Naive thymus-derived CD8-positive, alpha-beta T cell (primary cell): ENCODE measurements at places on chromosomes 7 and 10. TPM values are rescaled to one million over a fixed set of nuclear protein-coding genes. Genes with fewer than 3 reads are reported as not detected.

Gene SLC13A4
- not detected for total RNA-seq

Gene CHST3
- not detected for total RNA-seq

Gene IL6
- total RNA-seq = not detected

Gene H2BK1
- total RNA-seq = 2.6 TPM

Gene PDE6C
- total RNA-seq = not detected

Gene NPC1L1
- total RNA-seq = 0.16 TPM

Gene PRTFDC1
- 3.1 TPM for total RNA-seq

Gene ABCB4
- total RNA-seq = 2.3 TPM

Gene ZEB1
- total RNA-seq = 65.3 TPM

Gene DPY19L1
- 7.1 TPM for total RNA-seq

Gene SH2D4B
- total RNA-seq = 0.11 TPM

Gene NOS3
- total RNA-seq = 1.7 TPM

Gene CDC14C
- not detected for total RNA-seq

DNA sequence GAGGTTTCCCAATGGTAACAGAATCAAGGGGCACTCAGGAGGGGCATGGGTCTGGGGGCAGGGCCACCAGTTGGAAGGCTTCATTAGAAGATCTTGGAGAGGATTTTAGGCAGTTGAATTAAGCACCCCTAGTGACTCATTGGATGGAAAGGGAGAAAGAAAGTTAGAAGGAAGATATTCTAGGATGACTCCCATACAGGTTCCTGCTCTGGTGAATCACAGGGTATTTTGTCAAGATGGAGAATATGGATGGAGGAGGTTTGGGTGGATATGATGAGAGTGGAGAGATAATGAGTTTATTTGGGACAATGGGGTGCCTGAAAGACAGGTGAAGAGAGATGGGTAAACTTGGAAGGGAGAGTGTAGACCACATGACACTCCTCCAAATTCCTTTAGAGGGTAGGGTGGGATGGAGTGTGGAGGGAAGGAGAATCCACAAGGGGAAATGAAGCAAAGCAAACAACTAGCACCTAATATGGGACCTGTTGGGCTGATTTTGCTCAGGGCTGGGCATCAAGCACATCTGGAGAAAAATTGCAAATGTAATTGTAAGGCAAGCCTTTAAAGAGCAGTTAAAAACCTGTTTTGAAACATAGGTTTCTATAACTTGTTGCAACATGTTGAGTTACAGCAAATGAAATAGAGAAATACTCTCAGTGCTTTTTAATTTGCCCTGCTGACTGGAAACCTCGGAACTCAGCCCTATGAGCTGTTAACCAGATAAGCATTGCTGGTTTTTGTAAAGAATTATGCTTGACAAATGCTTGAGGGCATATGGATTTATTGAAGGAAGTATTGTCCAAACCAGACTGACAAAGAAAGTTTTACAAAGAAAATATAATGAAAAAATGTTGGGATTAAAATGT is 2.9 kb upstream of the ENTPD7 start:
- H3K4me1 ChIP-seq = peaks cover 22% of the 10 kb centered on the region
- H3K27me3 ChIP-seq = peaks cover 5% of the 10 kb centered on the region
- H3K27ac ChIP-seq = no peak overlapping the region
- DNase-seq = no peak
- no peaks in the 10 kb centered on the region for H3K36me3 ChIP-seq

- H3K27me3 ChIP-seq = no peaks in the 10 kb centered on the region
- peak; percentile 36 for DNase-seq
- H3K4me3 ChIP-seq = peak overlapping the region; percentile 28
- no peaks in the 10 kb centered on the region for H3K36me3 ChIP-seq
- peak overlapping the region; percentile 24 for H3K27ac ChIP-seq
These were observed 167.9 kb upstream of the PRSS1 start for GRCh38 chr7:142581341-142581740.

- no peaks in the 10 kb centered on the region for H3K36me3 ChIP-seq
- no peak overlapping the region for H3K4me3 ChIP-seq
- H3K27ac ChIP-seq = no peak overlapping the region
- H3K27me3 ChIP-seq = peaks cover 3% of the 10 kb centered on the region
- DNase-seq = no peak
These were observed 80.9 kb downstream of the WDFY4 start for GRCh38 chr10:48765527-48765926.

- no peak for DNase-seq
- H3K4me1 ChIP-seq = peaks cover 7% of the 10 kb centered on the region
- no peaks in the 10 kb centered on the region for H3K36me3 ChIP-seq
These were observed 137.5 kb upstream of the MGMT start for GRCh38 chr10:129329385-129330055.

GRCh38 chr10:50322077-50322476 is 70.8 kb upstream of the ASAH2 start:
- peaks cover 28% of the 10 kb centered on the region for H3K4me1 ChIP-seq
- DNase-seq = no peak
- no peaks in the 10 kb centered on the region for H3K36me3 ChIP-seq
- no peaks in the 10 kb centered on the region for H3K27me3 ChIP-seq
- H3K27ac ChIP-seq = no peak overlapping the region

DNA sequence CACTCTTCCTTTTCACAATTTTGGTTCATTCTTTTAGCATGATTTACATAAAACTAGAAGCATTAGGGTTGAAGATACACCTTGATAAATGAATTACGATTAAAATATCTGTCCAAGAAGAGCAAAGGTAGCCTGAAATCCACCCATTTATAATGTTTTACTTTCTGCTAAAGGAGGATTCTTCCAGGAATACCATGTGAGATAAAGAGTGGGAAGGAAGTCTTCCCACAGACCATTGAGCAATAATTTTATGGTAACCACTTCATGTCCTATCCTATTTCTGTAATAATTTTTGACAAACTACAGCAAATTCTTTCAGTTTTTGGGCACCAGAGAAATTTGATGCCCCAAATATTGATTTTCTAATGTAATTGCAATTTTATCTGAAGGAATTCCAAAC is 150.6 kb upstream of the STEAP4 start:
- no peak overlapping the region for H3K4me3 ChIP-seq
- DNase-seq = no peak
- no peak overlapping the region for H3K27ac ChIP-seq
- H3K27me3 ChIP-seq = peaks cover 3% of the 10 kb centered on the region
- no peaks in the 10 kb centered on the region for H3K36me3 ChIP-seq

GRCh38 chr10:26205223-26205622 is 11.4 kb upstream of the GAD2 start:
- no peak overlapping the region for H3K27ac ChIP-seq
- no peak overlapping the region for H3K4me3 ChIP-seq
- no peaks in the 10 kb centered on the region for H3K4me1 ChIP-seq
- DNase-seq = no peak
- H3K36me3 ChIP-seq = no peaks in the 10 kb centered on the region

GRCh38 chr10:131135716-131136115 is 175.8 kb downstream of the TCERG1L start:
- H3K27me3 ChIP-seq = no peaks in the 10 kb centered on the region
- no peak for DNase-seq
- H3K27ac ChIP-seq = no peak overlapping the region
- H3K36me3 ChIP-seq = no peaks in the 10 kb centered on the region

GRCh38 chr7:34143402-34143801 is 238.1 kb downstream of the BMPER start:
- H3K4me3 ChIP-seq = no peak overlapping the region
- H3K36me3 ChIP-seq = no peaks in the 10 kb centered on the region
- H3K27me3 ChIP-seq = no peaks in the 10 kb centered on the region
- H3K4me1 ChIP-seq = no peaks in the 10 kb centered on the region
- no peak overlapping the region for H3K27ac ChIP-seq
- DNase-seq = no peak

DNA sequence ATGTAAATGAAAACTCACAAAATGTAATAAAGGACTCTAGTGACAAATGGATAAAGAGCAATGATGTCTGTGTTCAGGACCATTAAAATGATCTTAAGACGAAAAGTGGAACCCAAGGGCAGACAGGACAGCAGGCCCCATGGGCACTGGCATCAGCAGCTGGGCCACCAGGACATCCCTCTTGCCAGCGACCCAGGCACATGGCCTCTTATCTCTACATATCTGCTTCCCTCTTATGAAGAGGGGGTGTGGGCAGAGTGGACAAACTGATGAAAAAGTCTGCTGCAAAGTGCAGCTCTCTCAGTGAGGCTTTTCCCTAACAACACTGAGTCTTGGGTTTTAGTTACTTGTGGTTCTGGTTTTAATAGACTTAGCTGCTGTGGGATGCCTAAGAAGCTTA is 44.8 kb upstream of the ANKRD1 start:
- peaks cover 4% of the 10 kb centered on the region for H3K27me3 ChIP-seq
- no peaks in the 10 kb centered on the region for H3K36me3 ChIP-seq
- H3K4me1 ChIP-seq = no peaks in the 10 kb centered on the region
- no peak overlapping the region for H3K4me3 ChIP-seq
- H3K27ac ChIP-seq = no peak overlapping the region

DNA sequence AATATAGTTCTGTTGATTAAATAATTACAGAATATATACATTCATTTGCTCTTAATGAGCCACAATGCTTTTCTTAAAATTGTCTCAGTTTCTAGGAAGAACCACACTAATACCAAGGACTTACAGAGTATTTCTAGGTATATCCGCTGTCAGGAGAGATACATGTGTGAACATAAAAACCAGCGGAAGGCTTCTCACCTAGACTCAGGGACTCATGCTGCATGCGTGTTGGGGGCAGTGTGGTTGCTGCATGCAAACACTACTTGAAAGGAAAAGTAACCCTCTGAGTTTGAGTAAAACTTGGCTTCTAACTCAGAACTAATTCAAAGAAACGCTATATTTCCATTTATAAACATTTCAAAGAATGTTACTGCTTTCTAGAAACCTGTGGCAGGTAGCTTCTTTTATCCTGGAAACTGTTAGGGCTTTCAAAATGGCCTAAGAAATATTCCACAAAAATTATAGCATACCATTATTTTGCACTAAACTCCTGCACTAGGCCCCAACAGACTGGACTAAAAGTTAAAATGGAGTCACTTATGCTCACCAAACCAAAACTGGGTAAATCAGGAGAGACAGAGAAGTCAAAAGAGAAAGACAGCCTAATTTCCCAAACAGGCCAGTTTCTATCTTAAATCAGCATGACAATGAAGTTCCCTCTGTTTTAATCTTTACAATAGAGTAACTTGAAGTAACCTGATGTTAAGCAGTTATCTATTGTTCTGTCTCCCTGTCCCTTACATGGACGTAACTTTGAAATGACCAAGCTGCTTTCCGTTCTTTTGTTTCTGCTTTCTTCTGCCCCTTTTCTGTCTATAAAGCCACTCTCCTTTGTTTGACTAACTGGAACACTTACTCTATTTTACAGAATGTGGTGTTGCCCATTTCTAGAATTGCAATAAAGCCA is 95.2 kb upstream of the FAM133B start:
- H3K27ac ChIP-seq = peak overlapping the region; percentile 89
- H3K27me3 ChIP-seq = no peaks in the 10 kb centered on the region
- H3K4me1 ChIP-seq = peaks cover 69% of the 10 kb centered on the region
- no peaks in the 10 kb centered on the region for H3K36me3 ChIP-seq

GRCh38 chr7:42932811-42933591 is 825 bp downstream of the MRPL32 start:
- peaks cover 33% of the 10 kb centered on the region for H3K36me3 ChIP-seq
- no peak for DNase-seq
- peak overlapping the region; percentile 100 for H3K4me3 ChIP-seq
- peaks cover 63% of the 10 kb centered on the region for H3K4me1 ChIP-seq

GRCh38 chr7:138008588-138009349 is 6.9 kb upstream of the CREB3L2 start:
- H3K4me1 ChIP-seq = peaks cover 4% of the 10 kb centered on the region
- peak; percentile 61 for DNase-seq
- no peak overlapping the region for H3K4me3 ChIP-seq
- peaks cover 4% of the 10 kb centered on the region for H3K27me3 ChIP-seq
- no peak overlapping the region for H3K27ac ChIP-seq

DNA sequence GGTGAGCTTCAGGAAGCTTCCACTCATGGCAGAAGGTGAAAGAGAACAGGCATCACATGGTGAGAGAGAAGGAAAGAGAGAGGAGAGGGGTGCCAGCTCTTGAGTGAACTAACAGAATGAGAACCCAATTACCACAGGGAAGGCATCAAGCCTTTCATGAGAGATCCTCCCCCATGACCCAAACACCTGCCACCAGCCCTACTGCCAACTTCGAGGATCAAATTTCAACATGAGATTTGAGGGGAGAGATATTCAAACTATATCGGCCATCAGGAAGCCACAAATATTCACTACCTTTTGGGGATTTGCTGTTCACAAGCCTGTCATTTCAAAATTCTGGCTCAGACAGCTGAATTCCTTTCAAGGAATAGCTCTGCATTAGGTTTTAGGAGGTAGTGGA is 39.9 kb upstream of the SMNDC1 start:
- DNase-seq = no peak
- peaks cover 21% of the 10 kb centered on the region for H3K27me3 ChIP-seq
- H3K36me3 ChIP-seq = no peaks in the 10 kb centered on the region
- no peak overlapping the region for H3K4me3 ChIP-seq
- peaks cover 1% of the 10 kb centered on the region for H3K4me1 ChIP-seq

GRCh38 chr7:99848420-99849216 is 20.8 kb downstream of the CYP3A43 start:
- DNase-seq = no peak
- no peaks in the 10 kb centered on the region for H3K36me3 ChIP-seq
- peaks cover 5% of the 10 kb centered on the region for H3K27me3 ChIP-seq
- no peaks in the 10 kb centered on the region for H3K4me1 ChIP-seq
- no peak overlapping the region for H3K4me3 ChIP-seq
- no peak overlapping the region for H3K27ac ChIP-seq

DNA sequence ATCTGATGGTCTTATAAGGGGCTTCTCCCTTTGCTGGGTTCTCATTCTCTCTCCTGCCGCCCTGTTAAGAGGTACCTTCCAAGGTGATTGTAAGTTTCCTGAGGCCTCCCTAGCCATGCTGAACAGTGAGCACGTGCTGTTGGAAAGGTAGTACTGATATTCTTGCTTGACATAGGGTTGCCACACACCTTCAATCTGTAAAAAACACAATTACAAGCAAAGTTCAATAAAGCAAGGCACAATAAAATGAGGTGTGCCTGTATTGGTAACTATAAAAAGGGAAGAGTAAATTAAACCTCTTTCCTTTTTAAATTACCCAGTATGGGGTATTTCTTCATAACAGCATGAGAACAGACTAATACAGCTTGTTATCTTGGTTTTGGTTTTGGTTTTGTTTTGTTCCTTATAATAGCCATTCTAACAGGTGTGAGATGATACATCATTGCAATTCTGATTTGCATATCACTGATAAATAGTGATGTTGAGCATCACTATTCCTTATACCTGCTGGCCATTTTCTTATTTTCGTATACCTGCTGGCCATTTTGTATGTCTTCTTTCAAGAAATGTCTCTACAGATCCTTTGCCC is 164.9 kb upstream of the TRIM24 start:
- DNase-seq = no peak
- no peaks in the 10 kb centered on the region for H3K27me3 ChIP-seq
- no peak overlapping the region for H3K27ac ChIP-seq
- no peaks in the 10 kb centered on the region for H3K4me1 ChIP-seq
- H3K36me3 ChIP-seq = no peaks in the 10 kb centered on the region
